ENCODE measurements at places on chromosomes 4 and X.

DNA sequence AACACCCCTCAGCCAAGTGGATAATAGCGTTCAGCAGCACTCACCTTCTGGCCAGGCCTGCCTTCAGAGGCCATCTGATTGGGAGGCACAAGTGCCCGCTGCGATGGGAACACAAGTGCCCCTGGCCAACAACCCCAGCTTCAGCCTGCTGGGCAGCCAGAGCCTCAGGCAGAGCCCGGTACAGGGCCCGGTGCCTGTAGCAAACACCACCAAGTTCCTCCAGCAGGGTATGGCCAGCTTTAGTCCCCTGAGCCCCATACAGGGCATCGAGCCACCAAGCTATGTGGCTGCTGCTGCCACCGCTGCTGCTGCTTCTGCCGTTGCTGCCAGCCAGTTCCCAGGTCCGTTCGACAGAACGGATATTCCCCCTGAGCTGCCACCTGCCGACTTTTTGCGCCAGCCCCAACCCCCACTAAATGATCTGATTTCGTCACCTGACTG lies 55.9 kb upstream of the MTM1 start:
- DNase-seq: no peak

DNA sequence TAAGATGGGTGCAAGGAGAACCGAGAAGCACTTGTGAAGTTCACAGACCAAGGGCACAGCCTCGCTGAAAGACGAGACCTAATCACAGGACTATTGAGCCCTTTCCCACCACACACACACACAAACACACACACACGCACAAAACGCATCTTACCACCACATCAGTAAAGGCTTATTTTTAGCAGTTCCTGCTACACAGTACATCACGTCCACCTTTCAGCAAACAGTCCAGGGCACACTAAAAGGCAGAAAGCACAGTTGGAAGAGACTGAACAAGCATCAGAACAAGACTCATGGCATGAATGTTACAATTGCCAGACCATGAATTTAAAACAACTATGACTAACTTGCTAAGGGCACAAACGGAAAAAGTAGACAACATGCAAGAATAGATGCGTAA lies 83.6 kb upstream of the MAPK10 start:
- DNase-seq: no peak

DNA sequence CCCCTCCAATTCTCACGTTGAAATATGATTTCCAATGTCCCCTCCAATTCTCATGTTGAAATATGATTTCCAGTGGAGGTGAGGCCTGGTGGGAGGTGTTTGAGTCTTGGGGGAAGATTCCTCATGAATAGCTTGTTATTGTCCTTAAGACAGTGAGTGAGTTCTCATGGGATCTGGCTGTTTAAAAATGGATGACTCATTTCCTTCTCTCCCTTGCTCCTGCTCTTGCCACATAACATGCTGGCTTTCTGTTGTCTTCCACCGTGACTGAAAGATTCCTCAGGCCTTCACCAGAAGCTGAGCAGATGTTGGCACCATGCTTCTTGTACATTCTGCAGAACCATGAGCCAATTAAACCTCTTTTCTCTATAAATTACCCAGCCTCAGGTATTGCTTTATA lies 346.8 kb upstream of the TECRL start:
- DNase-seq: no peak

DNA sequence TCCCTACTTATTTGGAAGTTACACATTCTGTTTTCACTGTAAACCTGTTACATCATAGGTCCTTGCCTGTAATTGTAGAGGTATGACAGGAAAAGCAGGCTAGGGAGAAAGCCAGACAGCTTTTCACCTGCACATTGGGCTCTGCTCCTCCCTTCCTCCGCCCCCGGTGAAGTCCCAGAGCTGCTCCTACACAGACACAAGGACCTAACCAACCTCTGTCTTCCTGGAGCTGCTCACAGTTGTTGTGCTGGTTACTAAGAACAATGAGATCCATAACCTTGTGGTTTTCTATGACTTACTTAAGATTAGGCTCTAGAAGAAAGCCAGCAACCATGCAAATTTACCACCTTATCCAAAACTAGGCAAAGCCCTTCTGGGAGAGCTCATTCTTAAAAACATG lies 40.0 kb downstream of the MOSPD2 start:
- DNase-seq: no peak

- no peak for DNase-seq
Observed at GRCh38 chr4:11565899-11566298, 137.2 kb upstream of the HS3ST1 start.

DNA sequence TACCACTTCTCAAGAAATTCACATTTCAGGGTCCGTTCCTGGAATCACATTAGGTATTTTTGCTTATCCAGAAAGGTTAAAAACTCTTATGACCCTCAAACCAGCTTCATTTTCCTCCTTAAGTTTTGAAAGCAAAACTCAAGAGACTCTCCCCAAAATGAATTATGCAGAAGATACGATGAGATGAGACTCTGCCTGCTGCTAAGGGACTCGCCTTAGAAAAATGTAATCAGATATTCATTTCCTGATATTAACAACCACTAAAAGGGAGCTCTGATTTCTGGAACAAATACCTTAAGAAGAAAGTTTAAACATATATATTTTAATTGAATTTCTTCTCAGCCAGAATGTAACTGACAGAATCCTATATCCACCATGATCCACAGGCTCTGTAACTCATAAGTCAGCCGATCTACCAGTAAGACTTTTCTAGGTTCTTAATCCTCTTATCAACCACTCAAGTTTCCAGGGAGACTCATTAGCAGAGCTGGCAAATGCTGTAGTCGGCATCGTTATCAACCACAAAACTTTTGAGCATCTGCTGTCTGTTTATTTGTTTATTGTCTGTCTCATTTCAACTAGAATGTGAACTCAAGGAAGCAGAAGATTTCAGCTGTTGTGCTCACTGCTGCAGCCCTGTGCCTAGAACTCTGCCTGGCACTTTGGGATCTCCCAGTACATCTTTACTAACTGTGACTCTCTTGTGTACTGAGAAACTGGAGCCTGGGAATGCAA lies 112.5 kb downstream of the LDB2 start:
- no peak for DNase-seq

GRCh38 chrX:144896323-144896722 lies 351.0 kb upstream of the SPANXN1 start:
- no peak for DNase-seq

DNA sequence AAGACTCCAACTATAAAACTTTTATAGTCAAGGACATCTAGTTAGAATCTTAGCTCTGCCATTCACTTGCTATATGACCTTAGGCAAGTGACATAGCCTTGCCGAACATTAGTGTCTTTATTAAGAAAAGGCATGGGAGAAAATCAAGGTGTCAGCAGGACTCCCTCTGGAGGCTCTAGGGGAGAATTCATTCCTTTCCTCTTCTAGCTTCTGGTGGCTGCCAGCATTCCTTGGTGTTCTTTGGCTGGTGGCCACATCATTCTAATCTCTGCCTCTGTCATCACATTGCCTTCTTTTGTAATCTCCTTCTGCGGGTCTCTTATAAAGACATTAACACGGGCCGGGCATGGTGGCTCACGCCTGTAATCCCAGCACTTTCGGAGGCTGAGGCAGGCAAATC lies 99.8 kb downstream of the PPP1R2C start:
- DNase-seq: no peak

DNA sequence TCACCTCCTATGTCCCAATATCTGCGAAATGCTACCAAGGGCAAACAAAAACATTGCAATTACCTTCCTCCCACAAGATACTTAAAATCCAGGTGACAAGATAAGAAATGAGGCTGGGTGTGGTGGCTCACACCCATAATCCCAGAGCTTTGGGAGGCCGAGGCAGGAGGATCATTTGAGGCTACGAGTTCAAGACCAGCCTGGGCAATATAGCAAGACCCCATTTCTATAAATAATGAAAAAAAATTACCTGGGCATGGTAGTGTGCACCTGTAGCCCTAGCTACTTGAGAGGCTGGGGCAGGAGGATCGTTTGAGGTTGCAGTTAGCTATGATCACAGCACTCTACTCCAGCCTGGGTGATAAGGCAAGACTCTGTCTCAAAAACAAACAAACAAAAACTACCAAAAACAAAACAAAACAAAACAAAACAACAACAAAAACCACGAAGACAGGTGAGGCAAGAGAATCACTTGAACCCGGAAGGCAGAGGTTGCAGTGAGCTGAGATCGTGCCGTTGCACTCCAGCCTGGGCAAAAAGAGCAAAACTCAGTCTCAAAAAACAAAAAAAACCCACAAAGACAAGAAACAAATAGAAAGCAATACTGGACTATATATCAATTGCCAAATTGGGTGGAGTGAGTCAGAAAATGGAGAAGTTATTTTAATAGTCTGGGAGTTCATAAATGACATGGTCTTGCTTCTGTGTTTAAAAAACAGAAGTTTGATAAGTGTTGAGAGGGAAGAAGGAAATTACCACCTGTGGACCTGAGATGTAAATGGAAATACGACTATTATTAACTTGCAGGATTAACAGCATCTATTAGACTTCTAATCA lies 176.5 kb downstream of the FBXW7 start:
- DNase-seq: peak; percentile 68

GRCh38 chr4:152515678-152516077 lies 20.2 kb downstream of the FBXW7 start:
- no peak for DNase-seq

DNA sequence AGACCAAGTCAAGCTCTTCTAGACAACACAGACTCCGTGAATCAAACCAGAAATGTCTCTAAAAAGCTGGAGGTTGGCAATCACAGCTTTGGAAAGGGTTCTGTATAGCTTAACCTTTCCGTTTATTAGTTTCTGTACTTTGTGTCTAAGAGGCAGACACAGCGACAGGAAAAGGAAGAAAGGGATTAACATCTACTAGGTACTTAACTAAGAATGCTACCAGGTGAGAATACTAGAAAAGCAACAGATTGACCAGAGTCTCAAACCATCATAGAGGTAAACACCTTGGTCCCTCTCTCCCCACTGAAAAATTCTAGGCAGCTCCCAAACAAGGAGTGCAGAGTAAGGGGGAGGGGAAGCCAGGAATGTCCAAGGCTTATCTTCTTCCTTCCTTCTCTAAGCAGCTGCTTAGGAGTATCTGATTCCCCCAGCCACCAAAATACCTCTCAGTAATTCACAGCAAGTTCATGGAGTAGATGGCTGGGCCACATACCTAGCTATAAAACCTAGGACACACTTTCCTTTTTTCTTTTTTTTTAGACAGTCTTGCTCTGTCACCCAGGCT lies 80.8 kb downstream of the APBB2 start:
- DNase-seq: no peak

GRCh38 chrX:115957862-115958490 lies 212.6 kb upstream of the AGTR2 start:
- DNase-seq: no peak

DNA sequence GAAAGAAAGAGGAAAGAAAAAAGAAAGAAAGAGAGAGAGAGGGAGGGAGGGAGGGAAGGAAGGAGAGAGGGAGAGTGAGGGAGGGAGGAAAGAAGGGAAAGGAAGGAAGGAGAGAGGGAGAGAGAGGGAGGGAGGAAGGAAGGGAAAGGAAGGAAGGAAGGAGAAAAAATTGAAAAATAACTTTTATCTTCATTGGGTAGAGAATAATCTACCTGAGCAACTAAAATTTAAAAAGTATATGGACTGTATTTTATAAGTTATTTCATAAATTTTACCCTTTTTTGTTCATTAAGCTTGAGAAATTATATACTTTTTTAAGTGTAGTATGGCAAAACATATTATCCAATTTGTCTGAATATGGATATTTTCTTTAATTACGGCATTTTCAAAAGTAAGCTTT lies 32.0 kb downstream of the ARSJ start:
- DNase-seq: no peak

DNA sequence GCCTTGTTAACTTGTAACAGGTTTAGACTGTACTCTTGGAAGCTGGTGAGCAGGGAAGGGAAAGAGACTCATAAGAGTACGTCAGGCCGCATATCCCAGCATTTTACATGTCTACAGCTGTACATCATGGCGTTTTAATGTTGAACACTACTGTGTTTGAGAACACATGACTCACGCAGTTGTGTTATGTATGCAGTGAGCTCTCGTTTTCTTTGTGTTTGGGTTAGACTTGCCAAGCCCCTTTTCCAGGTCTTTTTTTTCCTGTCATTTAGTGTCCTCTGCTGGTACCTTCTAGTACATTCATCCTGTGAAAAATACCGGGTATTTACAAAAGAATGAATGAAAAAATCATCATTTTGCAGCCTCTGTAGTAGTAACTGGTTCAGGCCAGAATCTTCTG lies 35.3 kb downstream of the SMS start:
- DNase-seq: no peak

DNA sequence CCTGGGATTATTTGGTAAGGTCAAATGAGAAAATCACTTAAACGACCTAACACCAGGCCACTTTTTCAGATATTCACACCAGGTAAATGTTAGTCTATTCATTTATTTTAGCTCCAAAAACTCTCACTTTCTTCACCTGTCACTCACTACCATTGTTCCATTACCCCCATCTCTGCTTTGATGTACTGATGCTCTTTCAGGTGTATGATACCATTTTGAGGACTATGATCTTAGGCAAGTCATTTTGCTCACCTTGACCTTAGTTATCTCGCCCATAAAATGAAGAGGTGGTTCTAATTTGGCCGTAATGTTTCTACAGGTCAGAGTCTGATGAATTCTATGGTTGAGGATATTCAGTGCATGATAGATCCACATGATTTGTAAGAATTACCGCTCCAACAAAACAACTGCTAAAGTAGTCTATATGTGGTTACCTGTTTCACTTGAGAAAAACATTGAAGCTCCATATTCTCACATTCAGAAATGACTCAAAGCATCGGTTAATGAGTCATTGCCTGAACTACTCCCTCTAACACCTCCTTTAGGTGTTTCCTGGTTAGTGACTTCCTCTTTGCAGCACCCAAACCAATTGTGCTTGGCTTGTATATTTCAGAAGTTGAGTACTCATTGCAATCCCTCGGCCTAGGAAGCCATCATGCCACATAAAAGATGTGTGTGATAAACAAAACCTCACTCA lies 4.5 kb downstream of the DTHD1 start:
- no peak for DNase-seq

GRCh38 chrX:2402361-2402690 lies 98.5 kb downstream of the DHRSX start:
- DNase-seq: no peak

GRCh38 chrX:44908153-44908552 lies 35.2 kb downstream of the KDM6A start:
- no peak for DNase-seq

DNA sequence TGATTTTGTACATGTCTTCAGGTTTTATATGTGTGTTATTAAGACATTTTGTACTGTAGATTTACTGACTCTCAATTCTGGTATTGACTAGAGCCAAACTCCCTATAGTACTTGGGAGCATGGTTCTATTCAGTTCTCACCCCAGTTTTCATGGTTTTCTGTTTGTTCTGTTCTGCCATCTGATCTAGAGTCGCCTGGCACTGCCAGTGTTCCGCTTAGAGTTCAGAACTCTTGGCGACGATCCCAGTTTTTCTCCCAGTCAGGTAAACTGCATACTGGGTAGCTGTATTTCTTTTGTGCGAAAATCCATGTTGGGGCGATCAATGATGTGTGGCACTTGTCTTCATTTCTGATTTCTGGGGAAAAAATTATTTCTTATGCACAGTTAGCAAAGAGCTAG lies 78.0 kb downstream of the PHOX2B start:
- no peak for DNase-seq

GRCh38 chr4:102352781-102353180 lies 7.5 kb upstream of the SLC39A8 start:
- no peak for DNase-seq
